PC-9 (cell line): ENCODE measurements at places on chromosomes 5 and 9. TPM values are rescaled to one million over a fixed set of nuclear protein-coding genes. Genes with fewer than 3 reads are reported as not detected.
A peak's percentile ranks its signal among the peaks of the same experiment; 100 is the strongest.

DNA sequence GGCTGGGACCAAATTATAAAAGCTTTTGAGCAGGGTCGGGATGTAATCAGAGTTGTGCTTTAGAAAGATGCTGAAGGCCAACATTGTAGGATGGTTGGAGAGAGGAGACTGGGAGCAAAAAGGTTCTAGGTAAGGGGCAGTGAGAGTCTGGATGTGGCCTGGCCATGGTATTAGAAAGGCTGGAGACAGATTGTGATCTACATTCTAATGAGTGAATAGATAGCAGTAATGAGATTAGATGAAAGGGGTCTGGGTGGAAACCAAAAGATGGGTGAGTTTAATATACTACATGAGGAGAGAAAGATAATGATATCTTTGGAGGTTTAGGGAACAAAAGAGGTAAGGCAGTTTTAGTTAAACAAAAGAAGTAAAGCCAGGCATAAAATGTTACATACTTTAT, 88.8 kb upstream of the SH3GL2 start:
- DNase-seq, result no peak

Gene PTPRD
- not detected in 2 replicates for total RNA-seq

Gene RFESD
- total RNA-seq, result 4.6 and 5.0 TPM in 2 replicates

DNA sequence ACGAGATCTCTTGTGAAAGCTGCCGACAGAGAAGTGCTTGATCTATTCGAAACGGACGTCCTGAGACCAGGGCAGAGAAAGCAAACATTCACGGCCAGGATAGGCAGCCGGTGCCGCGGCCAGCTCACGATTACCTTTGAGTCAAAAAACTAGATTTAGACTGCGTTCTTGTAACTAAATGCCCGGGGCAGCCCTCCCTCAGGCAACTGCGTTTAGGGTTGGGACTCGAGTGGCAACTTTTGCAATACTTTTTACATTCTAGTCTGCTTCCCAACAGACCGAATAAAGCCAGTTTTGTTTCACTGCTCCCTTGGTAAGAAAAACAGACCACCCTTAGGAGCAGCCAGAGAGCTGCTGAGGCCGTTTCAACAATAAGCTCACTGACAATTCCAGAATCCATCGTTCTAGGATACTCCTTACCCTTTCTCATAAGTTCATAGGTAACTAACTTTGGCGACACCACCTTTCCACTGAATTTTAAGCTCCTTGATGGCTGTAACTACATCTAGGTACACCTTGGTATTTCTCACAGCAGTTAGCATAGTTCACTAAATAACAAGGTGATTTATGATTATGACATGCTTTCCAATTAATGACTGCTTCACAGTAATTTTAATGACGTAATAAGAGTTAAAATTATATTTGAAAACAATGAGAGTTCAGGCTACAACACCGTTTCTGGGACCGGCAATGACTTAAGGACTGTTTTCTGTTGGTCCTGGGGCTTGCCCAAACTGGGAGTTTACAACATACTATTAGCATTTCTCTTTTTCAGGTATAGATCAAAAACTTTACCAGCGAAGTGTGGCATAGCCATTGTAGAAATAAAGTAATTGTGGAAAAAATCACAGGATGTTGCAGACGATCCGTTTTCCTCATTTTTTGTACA, 899 bp upstream of the RAPGEF6 start:
- DNase-seq, result no peak

- no peak for DNase-seq
These were observed 16.3 kb downstream of the TMC1 start for GRCh38 chr9:72537671-72538070.

- DNase-seq, result no peak
These were observed 1104.8 kb upstream of the C9orf72 start for GRCh38 chr9:28678097-28678496.

DNA sequence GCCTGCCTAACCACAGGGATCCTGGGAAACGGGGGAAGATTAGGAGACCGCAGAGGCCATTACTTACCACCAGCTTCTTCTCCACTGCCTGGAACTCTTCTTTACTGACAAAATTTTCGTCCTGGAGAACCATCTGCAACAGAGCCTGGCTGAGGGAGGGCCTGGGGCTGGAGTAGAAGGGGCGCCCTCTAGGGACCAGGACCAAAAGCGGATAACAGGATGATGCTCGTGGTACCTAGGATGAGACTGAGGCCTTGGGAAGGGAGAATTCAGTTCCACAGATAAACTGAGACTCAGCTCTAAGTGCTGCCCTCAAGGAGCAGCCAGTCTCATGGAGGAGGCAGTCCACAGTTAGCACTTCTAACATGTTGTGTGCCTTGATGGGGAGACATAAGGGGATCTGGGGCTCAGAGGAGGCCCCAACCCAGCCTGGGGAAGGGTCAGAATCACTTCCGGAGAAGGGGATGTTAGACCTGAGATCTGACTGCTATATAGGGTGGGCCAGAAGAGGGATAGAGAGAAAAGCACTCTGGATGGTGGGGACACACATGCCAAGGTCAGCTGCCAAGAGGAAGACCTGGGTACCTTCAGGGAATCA, 1.2 kb downstream of the SPATA24 start:
- no peak for DNase-seq

DNA sequence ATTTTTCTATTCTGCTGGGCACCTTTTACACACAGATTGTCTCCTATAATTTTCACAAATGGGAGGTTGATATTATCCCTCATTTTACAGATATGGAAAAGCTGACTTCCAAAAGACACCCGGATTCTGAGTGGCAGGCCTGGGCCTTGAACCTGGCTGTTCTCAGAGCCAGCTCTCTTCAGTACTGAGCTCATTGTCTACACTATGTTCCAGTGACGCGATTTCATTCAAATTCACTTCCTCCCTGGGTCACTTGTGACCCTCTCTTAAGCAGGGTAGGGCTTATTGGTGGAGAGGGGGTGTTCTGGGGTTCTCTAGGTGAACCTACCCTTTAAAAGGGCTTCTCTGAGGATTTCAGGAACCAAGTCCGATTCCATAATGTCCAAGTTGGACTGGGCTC, 70.2 kb downstream of the ANKRD33B start:
- DNase-seq, result no peak

DNA sequence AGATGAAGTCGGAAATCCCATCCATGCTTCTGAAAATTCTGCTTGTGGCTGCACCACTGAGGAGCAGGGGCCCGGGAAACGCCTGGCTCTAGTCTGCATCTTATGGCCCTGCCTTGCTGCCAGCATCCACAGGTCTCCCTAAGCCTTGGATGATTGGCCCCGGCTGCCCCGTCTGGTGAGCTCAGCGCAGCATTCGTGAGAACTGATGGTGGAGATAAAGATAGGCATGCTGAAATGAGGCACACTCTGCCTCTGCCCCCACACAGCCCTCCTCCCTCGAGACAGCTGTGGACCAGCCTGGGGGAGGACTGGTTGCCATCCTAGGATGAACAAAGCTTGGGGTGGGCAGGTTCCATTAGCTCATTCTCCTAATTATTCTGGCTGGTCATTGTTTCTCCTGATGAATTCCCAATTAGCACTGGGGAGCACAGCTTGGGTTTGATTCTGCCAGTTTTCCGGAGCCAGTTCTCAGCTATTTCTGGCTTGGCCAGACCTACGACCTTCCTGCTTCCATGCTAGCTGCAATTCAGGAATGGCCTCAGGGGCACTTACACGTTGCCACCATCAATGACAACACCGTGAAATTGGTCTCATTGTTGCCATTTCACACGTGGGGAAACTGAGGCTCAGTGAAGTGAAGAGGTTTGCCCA, 62.8 kb upstream of the CPEB4 start:
- peak; percentile 43 for DNase-seq

DNA sequence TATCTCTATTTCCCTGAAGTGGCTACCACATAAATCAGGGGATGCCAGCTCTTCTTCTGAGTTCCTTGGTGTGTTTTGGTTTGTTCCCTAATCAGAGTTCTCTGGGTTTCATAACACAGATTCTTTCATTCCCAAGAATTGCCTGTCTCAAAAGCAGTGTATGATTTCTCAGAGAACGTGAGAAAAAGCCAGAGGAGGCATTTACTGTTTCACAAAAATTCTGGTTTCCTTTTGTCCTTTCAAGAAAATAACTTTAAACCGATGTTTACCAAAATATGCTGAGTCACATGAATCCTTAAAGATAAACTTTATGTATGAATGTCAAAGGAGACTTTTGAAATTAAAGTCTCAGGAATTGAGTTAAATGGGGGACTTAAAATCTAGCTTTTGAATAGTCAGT, 314.3 kb downstream of the EBF1 start:
- no peak for DNase-seq

Gene ARRDC1
- 116 and 127 TPM in 2 replicates for total RNA-seq

DNA sequence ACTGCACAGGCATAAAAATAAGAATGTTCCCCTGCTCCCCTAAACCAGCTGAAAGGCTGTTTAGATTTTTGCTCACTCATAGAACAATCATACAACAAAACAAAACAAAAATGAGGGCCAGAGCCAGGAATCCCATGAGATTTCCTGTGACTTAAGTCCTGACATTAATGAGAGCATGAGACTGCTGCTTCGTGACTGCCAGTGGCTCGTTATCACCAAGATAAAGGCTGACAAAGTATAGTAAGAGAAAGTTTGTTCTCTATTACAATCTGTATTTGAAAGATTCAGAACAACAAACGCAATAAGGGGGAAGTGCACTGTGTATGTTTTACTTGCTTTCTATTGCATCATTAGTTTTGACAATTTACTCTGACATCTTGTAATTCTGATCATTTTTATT, 837.1 kb upstream of the C9orf72 start:
- DNase-seq, result no peak

GRCh38 chr5:93289942-93290341, 291.1 kb downstream of the NR2F1-AS1 start:
- no peak for DNase-seq

DNA sequence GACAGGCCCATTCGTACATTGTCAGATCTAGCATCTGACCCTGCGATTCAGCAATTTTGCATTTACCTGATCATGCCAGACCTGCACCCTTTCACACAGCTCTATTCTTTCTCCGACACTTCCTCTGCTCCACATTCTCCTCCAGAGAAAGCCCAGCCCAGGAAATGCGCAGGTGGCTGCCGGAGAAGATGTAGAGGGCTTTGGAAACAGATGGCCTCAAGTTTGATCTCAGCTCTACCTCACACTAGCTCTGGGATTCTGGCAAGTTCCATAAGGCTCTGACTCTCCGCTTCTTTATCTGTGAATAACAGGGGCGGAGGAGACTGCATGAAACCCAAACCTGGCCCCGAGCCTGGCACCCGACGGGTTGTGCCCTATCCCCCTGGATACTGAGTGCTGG, 61.5 kb downstream of the GABBR2 start:
- DNase-seq, result no peak

DNA sequence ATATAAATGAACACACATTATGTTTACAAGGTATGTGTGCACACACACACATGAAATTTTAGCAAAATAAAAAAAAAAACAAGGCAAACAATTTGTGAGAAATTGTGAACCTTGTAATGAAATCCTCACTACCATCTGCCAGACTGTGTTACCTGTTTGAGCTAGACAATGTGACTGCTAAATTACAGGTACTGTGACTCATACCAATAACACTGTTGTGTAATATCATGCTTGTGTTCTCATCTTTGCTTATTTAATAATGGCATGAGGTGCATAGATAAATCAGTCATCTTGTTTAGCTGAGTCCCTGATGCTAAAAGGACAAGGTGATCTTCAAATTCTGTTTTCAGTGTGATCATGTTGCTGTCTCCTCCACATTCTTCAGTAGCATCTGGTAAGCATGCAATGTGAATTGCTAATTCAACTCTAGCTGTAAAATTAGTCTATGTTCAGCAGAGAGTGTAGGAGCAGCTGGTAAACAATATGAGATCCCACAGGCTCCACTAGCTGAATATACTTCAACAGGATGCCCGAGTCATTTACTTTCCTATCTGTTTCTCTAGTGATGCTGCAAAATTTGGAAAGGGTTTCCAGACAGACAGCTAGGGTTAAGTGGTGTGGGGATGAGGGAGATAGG, 966.3 kb upstream of the C9orf72 start:
- DNase-seq, result peak; percentile 36
